ENCODE measurements at places on chromosomes 16 and 17.

- DNase-seq = no peak
Measured at GRCh38 chr17:78746263-78746948, 35.7 kb downstream of the CYTH1 start.

DNA sequence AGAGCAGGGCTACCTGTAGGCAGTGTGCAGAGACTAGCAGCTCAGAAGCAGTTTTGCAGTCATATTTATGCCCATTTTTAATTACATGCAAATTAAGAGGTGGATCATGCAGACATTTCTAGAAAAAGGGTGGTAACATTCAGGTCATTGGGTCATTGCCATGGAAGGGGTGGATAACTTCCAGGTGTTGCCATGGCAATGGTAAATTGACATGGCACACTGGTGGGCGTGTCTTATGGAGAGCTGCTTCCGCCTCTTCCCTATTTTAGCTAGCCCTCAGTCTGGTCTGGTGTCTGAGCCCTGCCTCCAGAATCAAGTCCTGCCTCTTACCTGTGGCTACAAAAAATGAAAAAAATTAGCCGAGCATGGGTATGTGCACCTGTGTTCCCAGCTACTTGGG lies 2.8 kb upstream of the DNAI2 start:
- no peak for DNase-seq

GRCh38 chr16:79301051-79301450 lies 299.5 kb downstream of the MAF start:
- no peak for DNase-seq

DNA sequence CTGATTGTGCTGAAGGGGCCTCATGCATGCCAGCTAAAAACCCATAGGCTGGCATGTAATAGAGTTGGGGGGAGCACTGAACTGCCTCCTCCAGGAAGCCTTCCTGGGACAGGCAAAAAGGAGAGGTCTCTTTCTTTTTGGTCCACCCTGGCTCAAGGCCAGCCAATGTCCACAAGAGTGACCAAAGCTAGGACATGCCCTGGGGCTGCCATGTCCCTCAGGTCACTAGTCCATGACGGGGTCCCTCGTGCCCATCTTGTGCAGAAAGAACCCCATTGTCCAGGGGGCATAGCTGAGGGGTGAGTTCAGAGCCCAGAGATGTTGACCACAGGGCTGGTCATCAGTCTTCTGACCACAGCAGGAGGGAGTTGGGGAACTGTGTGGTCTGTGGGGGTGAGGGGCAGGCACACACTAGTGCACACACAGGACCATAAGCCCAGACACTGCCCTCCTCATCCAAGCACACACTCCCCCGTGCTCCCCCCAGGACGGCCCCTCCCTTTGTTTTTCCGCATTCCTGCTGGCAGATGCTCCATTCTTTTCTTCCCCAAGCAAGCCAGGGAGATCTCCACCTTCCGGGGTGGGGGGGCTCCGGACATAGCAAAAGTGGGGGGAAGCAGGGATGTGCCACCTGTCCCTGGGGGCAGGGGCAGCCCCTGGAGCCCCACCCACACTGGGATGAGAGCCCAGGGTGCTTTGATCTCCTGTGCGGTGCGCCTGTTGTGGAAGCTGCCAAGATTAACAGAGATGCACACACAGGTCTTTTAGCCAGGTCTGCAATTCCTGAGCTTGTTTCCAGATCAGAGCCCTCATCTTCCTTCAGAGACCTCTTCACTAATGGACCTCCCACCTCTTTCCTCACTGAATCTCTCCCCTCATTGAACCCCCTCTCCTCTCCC lies 25.2 kb upstream of the PHB1 start:
- DNase-seq = no peak

- DNase-seq = no peak
Measured at GRCh38 chr17:4043862-4044261, 79.6 kb upstream of the ATP2A3 start.
